NCI-H345 (cell line): ENCODE measurements at places on chromosomes 3 and 15.
A peak's percentile ranks its signal among the peaks of the same experiment; 100 is the strongest.

GRCh38 chr15:77821188-77821958 is 188.7 kb upstream of the LINGO1 start:
- DNase-seq = peak; percentile 67

DNA sequence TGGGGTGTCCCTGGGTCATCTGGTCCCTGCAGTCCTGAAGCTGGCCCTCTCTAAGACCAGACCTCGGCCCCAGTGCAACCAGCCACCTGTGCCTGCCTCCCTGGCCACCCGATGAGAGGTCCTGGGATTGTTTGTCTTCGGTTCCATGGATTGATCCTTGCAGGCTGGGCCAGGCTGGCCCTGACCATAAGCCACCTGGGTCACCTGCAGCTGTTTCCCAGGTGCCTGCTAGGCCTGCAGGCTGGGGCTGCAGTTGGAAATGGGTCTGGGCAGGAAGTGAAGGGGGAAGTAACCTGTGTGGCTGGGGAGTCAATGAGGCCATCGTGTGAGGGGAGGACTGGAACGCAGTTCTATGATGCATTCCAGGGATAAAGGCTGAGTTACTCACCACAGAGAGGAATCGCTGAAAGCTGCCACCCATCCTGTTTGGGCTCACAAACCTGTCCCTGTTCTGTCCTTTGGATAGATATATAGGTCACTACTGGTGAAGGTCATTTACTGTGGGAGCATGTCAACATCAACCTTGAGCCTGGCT is 30.9 kb upstream of the VPS8 start:
- DNase-seq = no peak

DNA sequence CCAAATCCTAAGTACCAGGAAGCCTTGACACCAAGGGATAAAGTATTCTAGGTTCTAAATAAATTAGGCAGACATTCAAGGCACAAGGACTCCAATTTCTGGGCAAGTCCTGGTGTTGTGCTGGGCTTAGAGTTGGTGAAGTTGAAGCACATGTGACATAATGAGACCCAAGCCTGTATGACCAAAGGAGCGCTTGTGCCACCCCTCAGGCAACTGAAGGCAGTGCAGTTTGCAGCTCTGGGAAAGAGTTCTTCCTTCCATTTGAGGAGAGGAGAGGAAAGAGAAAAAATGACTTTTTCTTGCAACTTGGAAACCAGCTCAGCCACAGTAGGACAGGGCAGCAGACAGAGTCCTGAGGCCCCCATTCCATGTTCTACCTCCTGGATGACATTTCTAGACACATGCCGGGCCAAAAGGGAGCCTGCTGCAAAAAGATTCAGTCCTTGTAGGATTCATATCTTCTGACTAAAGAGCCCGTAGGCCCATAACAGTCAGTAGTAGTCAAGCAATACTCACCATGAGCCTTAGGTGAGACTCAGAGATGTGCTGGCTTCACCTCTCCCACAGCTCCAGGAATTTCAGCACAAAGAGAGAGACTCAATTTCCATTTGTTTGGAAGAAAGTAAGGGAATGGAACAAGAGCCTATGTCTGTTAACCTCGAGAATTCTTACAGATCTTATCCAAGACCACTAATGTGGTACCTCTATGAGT is 588.8 kb upstream of the BCHE start:
- DNase-seq = no peak

DNA sequence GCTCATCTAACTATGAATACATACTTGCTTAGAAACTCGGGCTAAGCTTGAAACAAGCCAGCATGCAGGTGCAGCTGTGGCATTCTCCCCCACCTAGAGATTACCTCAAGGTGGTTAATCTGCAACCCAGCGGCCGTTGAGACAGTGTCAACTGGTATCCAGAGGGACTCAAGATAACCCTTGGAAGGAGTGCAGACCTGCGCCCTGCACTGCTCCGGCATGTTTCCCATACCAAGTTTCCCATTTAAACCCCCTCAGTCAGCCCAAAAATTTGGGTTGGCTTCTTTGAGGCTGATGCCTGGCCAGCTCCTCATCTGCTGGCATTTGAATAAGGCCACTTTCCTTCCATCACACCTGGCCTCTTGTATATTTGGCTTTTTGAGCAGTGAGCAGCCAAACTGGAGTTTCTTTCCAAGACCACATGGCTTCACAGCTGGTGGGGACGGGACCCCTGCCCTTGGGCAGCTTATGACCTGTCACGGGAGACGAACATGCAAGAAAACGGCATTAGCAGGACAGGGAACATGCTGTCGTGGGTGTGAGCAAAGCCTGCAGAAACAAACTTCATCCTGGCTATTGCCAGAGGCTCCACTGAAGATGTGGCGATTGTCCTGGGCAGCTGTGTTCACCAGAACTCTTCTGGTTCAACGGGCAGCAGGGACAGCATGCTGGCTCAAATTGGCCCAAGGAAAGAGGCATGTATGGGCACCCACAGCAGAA is 98.2 kb downstream of the PLXNA1 start:
- no peak for DNase-seq

DNA sequence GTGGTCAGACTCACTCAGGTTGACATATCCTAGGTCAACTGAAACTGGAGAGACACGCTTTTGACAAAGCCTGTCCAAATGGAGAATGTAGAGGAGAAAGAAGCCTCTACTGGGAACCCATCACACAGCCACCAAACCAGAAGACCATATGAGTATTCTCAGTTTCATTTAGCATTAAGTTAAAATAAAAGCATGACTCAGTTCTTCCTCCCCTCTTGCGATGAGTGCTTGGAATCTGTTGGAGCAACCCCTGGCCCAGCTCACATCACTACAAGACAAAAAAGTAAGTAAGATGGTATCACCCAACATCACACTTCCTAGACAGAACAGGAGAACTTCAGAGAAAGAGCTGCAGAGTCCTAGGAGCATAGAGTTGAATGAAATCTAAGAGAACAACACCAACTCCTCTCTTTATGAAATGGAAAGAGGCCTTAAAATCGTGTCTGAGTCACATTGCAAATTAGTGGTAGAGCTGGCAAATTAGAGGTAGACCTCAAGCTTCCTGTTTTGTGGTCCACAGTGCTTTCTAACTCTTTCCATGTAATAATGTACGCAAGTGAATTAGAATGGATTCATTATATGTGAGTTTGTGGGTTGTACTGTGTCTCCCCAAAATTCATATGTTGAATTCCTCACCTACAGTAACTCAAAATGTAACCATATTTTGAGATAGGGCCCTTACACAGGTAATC is 51.2 kb downstream of the FGF12 start:
- DNase-seq = no peak

GRCh38 chr3:188867691-188868265 is 304.0 kb upstream of the TPRG1 start:
- DNase-seq = no peak

DNA sequence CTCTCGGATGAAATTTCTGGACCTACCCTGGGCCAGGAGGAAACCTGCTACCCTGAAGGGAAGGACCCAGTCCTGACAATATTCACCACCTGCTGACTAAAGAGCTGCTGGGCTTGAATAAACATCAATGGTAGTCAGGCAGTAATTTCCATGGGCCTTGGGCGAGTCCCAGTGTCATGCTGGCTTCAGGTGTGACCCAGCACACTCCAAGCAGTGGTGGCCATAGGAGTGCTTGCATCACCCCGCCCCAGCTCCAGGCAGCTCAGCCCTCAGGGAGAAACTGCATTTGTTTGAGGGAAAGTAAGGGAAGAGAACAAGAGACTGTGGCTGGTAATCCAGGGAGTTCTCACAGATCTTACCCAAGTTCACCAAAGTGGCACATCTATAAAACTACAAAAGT is 261.8 kb upstream of the DCBLD2 start:
- no peak for DNase-seq

- no peak for DNase-seq
Measured at GRCh38 chr3:3847994-3848922, 49.0 kb downstream of the LRRN1 start.

GRCh38 chr15:80915472-80915871 is 74.1 kb downstream of the MESD start:
- DNase-seq = no peak

GRCh38 chr3:79685108-79685507 is 82.7 kb downstream of the ROBO1 start:
- no peak for DNase-seq

- no peak for DNase-seq
Measured at GRCh38 chr3:70951316-70951715, 632.2 kb downstream of the FOXP1 start.

GRCh38 chr15:73965094-73965757 is 26.9 kb downstream of the STOML1 start:
- DNase-seq = no peak

- DNase-seq = no peak
Measured at GRCh38 chr3:51968883-51969678, 1.8 kb upstream of the PCBP4 start.
